ENCODE measurements at places on chromosomes 7 and 10.
A peak's percentile ranks its signal among the peaks of the same experiment; 100 is the strongest.

DNA sequence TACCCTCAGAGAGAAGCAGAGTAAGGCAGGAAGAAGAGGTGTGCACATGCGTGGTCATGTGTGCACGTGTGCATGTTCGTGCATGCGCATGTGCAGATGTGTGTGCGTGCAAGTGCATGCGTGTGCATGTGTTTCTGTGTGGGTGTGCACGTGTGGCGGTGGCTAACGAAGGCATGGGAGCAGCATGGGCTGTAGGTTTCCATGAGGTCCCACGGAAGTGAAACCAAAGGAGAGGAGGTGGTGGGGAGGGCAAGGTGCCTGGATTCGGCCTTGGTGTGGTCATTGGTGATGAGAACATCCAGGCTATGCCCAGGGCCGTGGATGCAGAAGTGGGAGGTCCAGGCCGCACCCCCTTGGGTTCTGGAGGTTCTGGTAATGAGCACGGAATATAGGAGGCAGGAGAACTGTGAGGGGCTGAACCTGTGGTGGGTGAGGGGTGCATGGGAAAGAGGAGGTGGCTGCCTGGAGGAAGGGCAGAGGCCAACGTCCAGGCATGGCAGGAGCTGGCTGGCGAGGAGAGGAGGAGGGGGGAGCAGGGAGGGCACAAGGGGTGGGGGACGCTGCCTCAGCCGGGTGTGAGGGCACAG lies 2.4 kb upstream of the INPP5A start:
- no peak for DNase-seq

DNA sequence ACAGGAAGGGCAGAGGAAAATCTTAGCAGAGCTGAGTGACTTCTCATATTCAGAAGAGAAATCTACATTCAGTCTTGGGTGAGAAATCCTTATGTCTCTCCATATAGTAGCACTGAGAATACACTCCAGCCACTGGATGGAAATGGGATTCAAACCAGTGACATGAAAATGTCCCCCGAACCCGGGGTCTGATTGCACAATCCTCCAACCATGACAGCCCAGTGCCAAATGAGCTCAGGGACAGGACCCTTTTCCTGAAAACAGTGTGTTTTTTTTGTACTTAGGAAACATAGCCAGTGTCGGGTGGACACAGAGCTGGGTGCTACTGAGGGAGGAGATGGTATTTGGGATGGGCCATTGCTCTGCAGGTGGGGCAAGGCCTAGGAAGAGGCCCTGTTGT lies 185.6 kb downstream of the CXCL12 start:
- no peak for DNase-seq

DNA sequence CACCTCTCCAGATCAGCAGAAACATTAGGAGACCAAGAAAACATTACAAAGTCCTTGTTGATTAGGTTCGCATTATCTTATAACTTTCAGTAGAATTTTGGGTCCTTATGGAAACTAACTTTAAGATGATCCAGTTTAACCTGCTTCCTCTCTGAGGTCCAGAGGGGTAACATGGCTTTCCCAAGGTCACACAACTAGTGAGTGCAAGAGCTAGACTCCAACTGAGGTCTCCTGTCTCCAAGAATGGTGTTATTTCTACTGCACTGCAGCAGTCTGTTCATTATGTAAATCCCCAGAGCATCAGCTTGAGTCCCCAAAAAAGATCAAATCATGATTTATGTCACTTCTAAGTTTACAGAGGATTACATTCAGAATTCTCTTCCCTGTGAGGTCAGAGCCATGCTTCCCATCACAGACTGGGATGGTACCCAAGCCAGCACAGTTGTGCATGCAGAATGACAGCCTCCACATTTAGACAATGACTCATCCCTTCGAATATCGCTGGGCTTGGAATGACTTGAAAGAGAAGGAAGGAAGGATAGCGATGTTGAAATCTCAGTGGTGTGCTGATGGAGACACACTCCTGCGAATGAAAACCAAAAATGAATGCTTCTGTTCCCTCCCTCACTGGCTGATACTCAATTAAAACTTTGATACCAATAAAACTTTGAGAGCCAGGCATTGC lies 163.1 kb upstream of the PLXNA4 start:
- DNase-seq, result no peak

DNA sequence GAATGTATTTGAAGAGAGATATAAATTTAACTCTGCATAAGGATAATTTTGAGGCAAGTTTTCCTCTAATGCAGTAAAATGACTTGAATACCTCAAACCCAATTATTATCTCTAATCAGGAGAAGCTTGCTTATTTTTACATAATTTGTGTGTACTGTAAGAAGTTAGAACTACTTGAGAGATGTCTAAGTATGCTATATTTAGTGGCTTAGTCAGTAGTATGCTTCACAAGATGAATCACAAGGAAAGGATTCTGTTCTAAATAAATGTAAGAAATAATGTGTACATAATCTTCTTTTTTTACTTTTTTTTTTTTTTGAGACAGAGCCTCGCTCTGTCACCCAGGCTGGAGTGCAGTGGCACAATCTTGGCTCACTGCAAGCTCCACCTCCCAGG lies 13.7 kb downstream of the PHTF2 start:
- DNase-seq, result no peak

DNA sequence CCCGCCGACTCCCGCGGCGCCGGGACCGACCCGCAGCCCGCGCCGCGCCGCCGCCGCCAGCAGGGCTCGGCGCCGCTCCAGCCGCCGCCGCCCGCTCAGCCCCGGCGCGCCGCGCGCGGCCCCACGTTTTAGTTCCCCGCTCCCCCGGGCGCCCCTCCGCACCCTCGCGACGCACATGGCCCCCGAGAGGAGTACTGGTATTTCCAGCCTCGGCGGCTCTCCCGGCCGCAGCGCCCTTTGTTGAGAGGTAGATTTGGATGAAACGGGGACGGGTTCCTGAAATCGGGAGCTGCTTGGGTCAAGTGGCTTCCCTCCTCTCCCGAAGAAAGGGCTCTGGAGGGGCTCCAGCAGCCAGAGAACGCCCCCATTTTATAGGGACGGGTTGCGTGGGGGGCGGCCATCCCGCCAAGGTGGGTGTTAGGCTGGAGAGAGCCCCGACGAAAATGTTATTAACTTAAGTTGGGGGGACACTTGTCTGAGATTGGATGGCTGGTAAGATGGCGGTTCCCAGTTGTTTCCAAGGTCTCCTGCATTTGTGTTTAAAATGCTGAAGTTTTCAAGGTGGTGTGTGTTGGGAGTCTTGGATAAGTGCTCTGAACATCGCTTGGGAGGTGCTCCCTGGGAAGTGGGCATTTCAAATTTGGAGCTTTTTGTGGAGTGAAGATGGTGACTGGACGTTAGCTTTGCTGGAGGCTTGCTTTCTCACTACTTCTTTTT lies 1.2 kb downstream of the BMI1 start:
- DNase-seq, result no peak

DNA sequence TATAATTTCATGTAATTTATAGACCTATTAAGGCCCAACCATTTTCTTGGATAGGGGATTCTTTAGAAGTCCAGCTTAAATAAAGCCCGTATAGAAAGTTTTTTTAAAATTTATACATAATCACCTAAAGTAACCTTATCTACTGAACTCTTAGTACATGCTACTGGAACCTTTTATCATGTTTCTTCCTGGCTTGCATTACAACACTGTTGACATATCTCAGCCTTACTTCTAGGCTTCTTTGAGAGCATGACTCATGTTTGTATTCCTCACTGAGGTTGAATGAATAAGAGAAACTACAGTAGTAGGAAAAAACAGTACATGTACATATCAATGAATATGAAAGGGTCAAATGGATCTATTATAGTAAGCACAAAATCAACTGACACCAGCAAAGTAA lies 8.2 kb upstream of the MAGI2 start:
- no peak for DNase-seq

DNA sequence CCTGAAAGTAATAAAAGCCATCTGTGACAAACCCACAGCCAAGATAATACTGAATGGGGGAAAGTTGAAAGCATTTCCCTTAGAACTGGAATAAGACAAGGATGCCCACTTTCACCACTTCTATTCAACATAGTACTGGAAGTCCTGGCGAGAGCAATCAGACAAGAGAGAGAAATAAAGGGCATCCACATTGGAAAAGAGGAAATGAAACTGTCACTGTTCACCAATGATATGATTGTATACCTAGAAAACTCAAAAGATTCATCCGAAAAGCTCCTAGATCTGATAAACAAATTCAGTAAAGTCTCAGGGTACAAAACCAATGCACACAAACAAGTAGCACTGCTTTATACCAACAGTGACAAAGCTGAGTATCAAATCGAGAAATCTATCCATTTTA lies 581.7 kb upstream of the TEX47 start:
- no peak for DNase-seq

DNA sequence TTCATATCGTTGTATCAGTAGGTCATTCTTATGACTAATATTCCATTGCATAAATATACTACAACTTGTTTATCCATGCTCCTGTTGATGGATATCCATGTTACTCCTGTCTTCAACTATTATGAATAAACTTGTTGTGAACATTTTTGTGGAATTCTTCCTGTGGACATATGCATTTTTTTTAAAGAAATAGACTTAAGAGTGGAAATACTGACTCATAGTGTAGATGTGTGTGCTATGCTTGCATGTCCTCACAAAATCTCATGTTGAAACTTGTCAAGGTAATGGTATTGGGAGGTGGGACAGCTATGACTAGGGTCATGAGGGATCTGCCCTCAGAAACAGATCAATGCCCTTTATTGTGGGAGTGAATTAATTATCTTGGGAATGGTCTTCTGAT lies 240.5 kb upstream of the PRSS58 start:
- no peak for DNase-seq

DNA sequence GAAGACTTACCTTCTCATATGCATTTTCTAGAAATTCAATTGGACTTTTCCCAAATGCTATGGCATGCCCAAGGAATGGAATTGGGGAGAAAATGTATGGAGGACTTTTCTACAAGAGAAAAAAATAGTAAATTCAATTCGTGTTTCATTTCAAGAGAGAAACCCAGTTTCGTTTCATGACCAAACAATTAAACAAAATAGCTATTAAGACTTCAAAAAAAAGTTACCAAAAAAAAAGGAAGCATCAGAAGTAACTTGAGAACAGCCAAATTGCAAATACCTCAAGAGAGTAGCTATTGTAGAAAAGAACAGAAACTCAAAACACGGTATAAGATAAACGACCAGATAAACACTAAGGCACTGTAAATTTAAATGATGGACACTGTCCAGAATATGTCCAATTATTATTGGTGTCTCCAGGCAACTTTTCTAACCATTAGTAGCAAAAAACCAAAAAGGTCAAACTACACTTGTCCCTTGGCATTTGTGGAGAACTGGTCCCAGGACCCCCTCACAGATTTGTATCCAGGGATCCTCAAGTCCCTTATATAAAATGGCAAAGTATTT lies 2.4 kb downstream of the CYP51A1 start:
- DNase-seq, result no peak

GRCh38 chr10:61609701-61610100 lies 53.0 kb upstream of the CABCOCO1 start:
- DNase-seq, result no peak

GRCh38 chr10:5252177-5253037 lies 55.8 kb downstream of the AKR1C4 start:
- no peak for DNase-seq

DNA sequence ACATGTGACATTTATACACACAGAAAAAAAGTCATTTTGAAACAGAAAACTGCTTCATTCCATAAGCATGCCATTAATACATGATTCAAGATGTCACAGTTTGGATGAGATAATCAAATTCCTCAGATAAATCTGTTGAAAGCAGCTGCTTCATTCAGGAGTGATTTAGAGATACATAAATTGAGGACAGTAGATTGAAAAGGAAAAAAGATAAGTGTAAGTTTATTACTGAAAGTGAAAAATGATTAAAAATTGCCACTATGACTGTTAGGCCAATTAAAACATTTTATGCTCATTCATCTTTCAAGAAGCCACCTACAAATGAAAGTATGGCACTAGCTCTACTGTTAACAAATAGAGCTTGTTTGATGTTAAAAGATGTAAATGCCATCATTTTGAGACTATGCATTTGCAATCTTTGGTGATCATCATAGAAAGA lies 136.9 kb upstream of the CDK6 start:
- no peak for DNase-seq

DNA sequence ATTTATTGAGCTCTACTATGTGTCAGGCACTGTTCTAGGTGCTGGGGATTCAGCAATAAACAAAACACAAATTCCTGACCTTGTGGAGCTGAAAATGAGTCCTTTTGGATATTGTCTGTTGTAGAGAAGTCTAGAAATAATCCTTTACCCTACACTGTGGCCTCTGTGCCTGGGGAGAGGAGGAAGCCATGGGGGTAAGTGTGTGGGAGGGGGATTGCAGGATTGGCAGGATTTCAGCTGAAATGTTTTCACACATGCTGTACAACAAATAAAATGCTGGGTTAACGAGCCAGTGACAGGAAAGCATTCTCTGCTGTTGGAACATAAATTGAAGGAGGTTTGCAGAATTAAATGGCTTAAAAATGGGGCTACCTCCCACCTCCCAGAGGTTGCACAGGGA lies 189.4 kb downstream of the FANK1 start:
- DNase-seq, result no peak

GRCh38 chr7:99210265-99210970 lies 2.5 kb upstream of the KPNA7 start:
- DNase-seq, result no peak

GRCh38 chr10:43854007-43854406 lies 205.3 kb upstream of the ZNF32 start:
- DNase-seq, result no peak

DNA sequence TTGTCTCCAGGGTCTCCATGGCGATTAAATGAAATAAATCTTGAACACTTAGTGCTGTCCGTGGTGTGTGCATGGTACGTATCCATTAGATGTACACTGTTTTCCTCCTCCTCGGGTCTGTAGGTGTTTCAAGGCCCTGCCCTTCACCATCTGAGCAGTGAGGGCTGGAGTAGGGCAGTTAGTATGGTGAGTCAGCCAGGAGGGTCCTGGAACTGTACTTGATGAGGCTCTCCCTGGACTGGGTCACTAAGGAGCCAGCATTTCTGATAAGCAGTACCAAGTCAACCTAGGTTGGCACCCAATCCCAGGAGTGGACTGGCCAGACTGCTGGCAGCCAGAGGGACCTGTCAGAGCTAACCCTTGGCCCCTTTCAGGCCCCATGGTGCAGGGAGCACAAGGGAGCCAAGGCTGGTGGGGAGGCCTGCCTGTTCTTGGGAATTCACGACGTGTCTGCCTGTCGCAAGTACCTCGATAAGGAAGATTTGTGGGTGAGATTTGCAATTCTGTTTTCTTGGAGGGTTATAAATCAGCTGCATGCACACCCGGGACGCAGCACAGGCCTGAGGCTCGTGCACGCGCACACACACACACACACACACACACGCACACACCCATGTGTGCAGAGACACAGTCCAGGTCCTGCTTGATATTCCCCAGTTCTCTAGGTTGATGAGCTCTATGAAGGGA lies 114.2 kb downstream of the ZMIZ1 start:
- no peak for DNase-seq

- peak; percentile 18 for DNase-seq
Observed at GRCh38 chr10:61901829-61902444, 438 bp downstream of the ARID5B start.

DNA sequence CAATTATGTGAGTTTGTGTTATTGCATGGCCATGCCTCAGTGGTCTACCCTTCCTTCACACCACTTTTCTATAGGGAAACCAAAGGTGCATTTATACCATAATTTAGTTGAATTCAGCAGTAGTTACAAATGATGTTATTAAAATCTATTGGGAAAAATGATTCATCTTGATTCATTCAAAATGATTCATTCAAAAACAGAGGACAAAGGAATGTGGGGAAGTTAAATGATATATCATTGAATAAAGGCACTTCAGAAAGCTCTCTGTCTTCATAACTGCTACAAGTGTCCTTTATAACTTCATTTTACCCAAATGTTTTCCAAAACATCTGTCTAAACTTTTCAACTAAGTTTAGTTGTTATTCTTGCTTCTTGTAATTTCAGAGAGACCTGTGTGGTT lies 722.9 kb downstream of the GRM8 start:
- no peak for DNase-seq
